ENCODE measurements at places on chromosomes 16 and 17.

DNA sequence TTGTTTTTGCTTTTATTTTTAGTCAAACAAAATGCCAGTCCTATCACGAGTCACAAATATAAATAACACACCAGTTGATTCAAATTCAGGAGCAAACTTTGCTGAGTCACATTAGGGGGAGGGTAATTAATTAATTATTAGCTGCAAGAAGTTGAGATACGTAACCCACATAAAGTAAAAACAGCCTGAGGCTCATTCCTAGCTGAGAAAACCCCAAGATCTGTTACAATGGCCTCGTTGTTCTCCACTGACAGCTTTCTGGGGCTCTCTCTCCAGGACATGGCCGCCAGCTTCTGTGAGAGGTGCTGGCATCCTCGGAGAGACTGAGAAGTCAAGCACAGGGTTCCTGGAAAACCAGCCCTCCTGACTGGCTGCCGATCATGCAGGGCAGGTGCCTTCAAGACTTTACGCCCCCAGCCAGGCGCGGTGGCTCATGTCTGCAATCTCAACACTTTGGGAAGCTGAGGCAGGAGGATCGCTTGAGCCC, 11.1 kb downstream of the RAB40B start:
- no peak for DNase-seq

- no peak for DNase-seq
Measured at GRCh38 chr16:74847202-74847601, 72.6 kb upstream of the FA2H start.

DNA sequence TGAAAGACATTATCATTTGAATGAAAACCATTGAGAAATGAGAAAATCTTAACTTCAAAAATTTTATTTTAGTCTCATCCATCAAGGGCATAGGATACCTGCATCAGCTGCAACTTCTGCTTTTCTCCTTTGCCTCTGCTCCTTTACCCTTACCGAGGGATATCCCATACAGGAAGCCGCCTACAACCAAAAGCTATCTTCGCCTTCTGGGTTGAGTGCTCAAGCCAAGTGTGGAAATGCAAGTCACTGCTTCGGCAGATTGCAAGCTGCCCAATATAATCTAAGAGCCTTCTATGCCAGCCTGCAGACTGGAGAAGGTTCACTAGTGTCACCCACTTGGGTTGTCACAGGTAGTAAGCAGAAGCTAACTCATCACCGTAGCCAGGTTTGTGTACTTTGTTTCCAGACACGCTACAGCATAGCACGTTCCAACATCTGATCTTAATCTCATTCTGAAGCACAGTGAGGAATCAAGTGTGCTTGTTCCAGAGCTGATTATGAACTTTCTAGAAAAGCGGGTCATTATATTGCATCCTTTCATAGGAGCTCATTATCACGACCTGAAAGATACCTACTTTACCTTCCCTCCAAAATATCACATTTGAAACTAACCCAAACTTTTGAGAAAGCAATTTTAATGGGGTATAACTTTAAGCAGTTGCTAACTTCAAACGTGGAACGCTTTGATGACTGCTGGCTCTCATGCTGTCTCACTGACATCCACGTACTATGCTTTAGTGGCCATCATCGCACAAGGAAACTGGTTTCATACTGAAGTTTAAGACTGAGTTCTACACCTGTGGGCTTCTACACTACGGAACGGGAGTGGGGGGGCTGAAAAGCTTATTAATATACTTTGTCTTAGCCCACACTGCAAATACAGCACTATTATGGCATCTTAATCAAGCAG, 8.0 kb upstream of the UNK start:
- no peak for DNase-seq

GRCh38 chr16:81096715-81097208, 567 bp upstream of the GCSH start:
- DNase-seq = no peak

- DNase-seq = no peak
Measured at GRCh38 chr17:77498791-77499698, 358.3 kb downstream of the SEC14L1 start.

Data from GM12892 (cell line).